ENCODE measurements at places on chromosomes 13 and 19.

DNA sequence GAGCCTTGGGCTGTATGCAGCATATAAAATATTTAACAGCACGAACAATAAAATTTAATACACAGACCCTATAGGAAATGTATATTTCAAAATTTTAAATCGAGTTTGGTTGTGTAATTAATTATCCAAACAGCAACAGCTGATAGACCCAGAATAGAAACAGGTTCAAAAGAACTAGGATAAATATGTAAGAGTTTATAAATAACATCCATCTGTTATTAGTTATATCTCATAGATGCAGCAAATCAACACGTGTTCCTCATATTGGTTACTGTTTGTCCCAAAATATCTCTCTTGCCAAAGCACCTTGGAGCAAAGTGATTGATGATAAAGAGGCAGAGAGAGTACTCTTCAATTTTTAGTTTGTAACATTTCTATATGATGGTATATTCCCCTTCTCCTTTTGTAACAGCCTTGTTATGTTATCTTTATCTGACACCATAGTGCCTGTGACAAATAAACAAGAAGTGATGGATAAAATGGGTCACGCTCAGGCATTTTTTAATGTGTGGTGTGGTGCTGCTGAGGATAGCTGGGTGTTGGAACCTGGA, 260.6 kb upstream of the NBEA start:
- no peak for DNase-seq

- DNase-seq, result peak; percentile 23
These were observed 157.2 kb upstream of the OBI1 start for GRCh38 chr13:78816154-78816553.

- DNase-seq, result no peak
These were observed 183.5 kb downstream of the SPRY2 start for GRCh38 chr13:80157261-80157932.

- no peak for DNase-seq
These were observed 37.3 kb downstream of the WDFY2 start for GRCh38 chr13:51621602-51622001.

- no peak for DNase-seq
These were observed 97.9 kb downstream of the DLEU7 start for GRCh38 chr13:50745542-50746115.

DNA sequence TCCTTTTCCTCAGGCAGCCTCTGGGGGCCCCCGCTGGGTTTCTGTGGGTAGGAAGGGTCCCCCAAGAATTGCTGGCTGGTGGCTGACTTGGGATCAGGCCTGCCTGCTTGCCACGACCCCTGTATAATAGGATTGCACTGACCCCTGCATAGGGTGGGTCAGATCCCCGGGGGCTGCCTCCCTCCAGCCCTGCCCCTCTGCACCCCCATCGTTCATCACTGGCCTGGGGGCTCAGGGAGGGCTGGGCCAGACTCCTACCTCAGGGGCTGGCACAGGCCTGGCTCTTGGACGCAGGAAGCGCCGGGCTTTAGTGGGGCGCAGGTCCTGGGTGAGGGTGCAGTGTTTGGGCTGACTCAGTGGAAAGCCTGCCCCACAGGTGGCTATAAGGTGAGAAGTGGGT, 10.6 kb downstream of the NDUFB7 start:
- DNase-seq, result no peak

DNA sequence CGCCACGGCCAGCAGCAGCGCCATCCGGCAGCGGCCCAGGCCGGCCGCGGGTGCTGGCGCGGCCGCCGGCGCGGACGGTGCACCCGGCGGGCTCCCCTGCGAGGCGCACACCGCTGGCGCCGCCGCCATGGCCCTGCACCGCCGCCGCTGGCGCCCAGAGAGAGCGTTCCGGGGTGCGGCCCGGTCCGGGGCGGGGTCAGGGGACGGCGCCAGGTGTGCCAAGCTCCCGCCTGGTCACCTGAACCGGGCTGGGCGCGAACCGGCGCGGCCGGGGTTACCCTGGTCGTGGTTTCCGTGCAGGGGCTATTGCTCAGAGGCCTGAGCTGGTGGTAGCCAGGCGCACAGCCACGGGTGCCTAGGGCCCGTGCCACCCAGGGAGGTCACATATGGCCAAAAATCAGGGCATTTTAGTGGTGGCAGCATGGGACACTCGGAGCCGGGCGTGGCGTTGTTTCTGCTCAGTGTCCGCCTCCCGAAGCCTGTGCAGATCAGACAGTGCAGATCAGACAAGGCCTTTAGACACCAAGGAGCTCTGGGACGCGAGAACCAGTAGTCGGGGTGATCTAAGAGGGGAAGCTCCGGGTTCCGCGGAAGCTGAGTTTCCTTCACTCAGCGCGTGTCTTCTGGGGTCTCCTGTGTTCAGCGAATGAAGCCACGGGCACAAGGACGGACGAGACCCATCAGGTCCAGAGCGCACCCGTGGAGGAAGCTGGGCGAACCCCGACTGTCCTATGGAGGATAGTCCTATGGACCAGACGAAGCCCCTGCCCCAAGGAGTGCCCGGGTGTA, at the start of gene TMEM238:
TMEM238 (minus strand) TSS at position 162 of the 789 bp plus-strand sequence; CDS start at position 129, 33 bp downstream.
- DNase-seq, result no peak

GRCh38 chr19:29884466-29884865, 57.6 kb upstream of the URI1 start:
- no peak for DNase-seq

GRCh38 chr13:25207291-25207810, 35.3 kb upstream of the AMER2 start:
- peak; percentile 93 for DNase-seq

DNA sequence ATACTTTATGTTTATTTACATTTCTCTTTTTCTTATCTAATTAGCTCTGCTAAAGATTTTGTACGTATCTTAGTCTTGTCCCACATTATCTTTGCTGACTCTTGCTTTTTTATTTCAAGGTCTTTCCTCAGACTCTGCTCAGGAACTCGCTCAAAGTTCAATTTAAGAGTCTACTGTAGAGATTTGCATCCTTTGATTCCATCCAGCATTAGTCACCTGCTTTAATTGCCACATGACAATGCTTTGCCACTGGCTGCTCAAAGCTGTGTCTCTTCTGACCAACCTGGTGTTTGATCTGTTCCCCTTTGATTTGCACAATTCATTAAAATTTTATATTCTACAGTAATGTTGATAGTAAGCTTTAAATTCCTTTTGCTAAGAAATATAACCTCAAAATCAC, 157.9 kb upstream of the FREM2 start:
- no peak for DNase-seq

GRCh38 chr13:46184277-46184699, 2.3 kb upstream of the LCP1 start:
- DNase-seq, result peak; percentile 38

GRCh38 chr19:47698631-47699359, 14.4 kb upstream of the EHD2 start:
- DNase-seq, result no peak

- no peak for DNase-seq
These were observed 76.9 kb downstream of the GADD45B start for GRCh38 chr19:2552859-2553258.

- DNase-seq, result no peak
These were observed at the start of gene FSTL3 for GRCh38 chr19:676339-677105. TSS of gene FSTL3 (plus strand) at chr19:676392. CDS start at chr19:676424, 32 bp downstream.

GRCh38 chr19:7263521-7263920, 30.7 kb downstream of the INSR start:
- DNase-seq, result no peak

DNA sequence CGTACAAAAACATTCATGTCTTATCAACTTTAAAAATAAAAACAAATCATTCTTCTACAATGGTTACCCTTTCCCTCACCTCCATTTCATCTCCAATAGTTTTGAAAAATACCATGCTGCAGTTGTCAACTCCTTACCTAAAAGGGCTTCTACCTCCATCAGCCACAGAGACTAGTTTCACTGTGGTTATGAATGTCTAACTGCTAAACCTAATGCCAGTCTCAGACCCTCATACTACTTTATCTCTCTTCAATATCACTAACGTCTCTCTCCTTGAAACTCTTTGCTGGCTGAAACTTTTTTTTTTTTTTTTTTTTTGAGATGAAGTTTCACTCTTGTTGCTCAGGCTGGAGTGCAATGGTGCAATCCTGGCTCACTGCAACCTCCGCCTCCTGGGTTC, 27.1 kb downstream of the LNX2 start:
- no peak for DNase-seq

- DNase-seq, result no peak
These were observed 7.9 kb downstream of the ZNF787 start for GRCh38 chr19:56113074-56113632.

- no peak for DNase-seq
These were observed 27.6 kb downstream of the DNAJC3 start for GRCh38 chr13:95704510-95704909.

DNA sequence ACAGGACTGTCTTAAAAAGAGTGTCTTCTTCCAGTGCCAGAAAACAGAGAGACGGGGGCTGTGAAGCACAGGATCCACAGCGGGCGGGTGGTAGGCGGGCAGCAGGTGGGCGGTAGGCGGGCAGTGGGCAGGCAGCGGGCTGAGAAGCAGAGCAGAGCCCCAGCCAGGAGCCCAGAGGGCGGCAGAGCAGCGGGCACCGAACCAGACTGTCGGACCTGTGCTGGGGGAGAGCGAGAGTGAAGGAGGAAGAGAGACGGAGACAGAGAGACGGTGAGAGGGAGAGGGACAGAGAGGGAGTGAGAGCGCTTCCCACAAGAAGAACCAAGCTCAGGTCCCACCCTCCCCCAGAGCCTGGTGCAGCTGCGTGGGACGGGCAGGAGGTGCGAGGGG, 30.3 kb downstream of the RASA3 start:
- DNase-seq, result peak; percentile 6

GRCh38 chr13:20669162-20669561, 34.3 kb upstream of the IL17D start:
- DNase-seq, result no peak

- DNase-seq, result no peak
These were observed 524.1 kb upstream of the SLITRK5 start for GRCh38 chr13:87147076-87147475.

DNA sequence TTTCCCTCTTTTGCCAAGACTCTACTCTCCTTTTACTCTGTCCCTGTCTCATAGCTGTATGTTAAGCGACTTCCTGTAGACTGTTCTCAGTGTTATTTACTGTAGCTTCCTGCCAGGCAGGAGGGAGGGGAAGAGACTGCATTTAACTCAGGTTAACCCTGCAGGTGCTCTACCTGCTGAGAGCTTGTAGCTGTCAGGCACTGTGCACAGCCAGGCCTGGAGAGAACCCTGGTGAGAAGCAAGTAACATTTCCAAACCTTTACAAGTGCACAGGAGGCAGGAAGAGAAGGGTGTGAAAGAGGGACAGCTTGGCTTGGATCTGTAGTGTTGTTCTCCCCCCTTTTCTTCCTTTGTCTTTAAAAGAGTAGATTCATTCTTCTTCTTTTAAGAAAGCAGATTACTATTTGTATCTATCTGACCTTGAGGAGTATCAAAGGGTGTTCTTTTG, 167.1 kb downstream of the LMO7 start:
- no peak for DNase-seq

GRCh38 chr13:107005577-107005976, 437.6 kb upstream of the ARGLU1 start:
- DNase-seq, result no peak

GRCh38 chr13:113917594-113918371, 53.9 kb upstream of the GAS6 start:
- DNase-seq, result peak; percentile 8

DNA sequence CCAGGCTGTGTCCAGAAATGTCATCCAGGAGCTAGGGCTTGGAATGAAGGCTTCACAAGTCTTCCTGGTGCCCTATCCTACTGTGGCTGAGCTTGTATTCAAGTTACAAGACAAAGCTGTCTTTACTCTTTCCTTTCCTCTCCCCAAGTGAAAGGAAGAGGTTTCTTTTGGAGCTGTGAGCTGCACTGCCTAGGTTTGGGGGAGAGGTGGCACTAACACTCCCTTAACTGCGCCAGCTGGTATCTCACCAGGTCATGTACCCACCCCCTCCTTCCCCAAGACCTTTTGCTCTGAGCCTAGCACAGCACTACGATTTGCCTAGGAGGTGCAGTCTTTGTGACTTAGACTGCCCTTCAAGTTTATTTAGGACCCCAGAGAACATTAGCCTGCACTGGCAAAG, 2053.6 kb upstream of the PRR20A start:
- no peak for DNase-seq

- DNase-seq, result no peak
These were observed 566.3 kb downstream of the LIG4 start for GRCh38 chr13:107649079-107649478.

- peak; percentile 49 for DNase-seq
These were observed 19.8 kb upstream of the TCF3 start for GRCh38 chr19:1672038-1672768.

DNA sequence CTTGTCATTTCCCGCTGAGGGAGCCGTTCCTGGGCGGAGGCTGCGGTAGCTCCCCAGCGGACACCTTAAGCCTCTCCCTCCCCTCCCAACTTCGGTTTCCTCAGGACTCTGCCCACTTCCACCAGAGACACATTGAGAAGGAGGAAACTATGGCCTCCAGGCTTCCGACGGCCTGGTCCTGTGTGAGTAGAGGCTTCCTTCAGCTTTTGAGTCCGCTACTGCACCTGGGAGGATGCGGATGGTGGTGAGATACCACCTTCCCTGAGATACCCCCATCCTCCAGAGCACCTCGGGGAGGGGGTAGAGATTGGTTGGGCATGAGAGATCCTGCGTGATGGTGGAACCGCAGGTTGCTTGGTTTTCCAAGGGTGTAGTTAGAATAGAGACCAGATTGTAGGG, 955 bp downstream of the ZNF274 start:
- DNase-seq, result no peak

GRCh38 chr13:34933349-34933748, 8.7 kb upstream of the NBEA start:
- DNase-seq, result no peak

GRCh38 chr19:7257148-7258040, 36.8 kb downstream of the INSR start:
- no peak for DNase-seq

DNA sequence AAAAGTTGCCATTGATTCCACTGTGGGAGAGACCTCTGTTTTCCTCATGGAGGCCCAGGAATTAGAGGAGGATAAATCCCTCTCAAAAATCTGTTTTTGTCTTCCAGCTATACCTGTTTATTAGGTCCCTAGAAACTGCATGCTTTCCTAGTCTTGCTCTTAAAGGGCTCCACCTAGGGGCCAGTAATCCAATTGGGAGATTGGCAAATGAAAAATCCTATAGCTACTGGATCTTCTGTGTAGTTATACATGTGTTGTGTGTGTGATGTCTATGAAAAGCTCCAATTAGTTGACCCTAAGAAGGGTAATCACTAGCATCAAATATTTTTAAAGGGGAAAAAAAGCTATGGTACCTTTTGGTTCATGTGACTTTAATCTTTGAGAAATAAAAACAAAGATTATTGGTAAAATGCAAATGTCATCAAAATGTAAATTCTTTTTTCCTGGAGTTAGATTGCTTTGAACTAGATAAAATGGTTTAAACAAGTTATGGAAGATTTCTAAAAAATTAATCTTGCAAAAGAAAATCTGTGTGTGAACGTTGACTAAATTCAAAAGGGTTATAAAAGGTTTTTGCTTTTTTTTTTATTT, 63.4 kb upstream of the C1QTNF9B start:
- peak; percentile 75 for DNase-seq

- DNase-seq, result no peak
These were observed 93.2 kb upstream of the SERP2 start for GRCh38 chr13:44280456-44280855.

GRCh38 chr19:843180-843835, 2.5 kb downstream of the PRTN3 start:
- DNase-seq, result peak; percentile 70
